ENCODE measurements at places on chromosomes 16 and 17.

DNA sequence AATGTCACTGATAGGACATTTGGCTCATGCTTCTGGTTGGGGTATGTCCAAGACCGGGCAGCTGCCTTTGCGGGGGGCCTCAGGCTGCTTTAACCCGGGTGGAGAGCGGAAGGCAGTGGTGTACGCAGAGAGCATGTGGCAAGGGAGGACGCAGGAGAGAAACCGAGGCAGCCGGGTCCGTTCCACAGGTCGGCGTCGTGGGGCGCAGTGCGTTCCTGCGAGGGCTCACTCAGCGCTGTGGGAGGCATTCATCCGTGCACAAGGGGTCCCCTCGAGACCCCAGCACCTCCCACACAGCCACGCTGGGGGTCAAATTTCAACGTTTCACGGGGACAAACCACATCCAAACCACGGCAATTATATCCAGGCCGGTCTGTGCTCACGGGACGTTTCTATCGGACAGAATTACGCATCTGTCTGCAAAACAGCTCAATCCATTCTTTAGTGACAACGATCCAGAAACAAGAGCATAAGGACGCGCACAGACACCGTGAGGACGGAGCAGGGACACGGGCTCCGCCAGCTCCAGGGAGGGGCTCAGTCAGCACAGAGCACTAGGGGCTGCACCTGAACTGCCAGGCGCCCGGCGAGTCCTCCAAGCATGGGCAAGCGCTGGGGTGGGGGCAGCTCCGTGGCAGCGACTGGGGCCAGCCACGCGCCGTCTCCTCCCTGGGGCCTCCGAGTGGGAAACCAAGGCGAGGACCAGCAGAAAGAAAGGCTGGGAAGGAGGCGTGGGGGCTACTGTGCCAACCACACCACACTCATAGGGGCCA is 108.4 kb upstream of the METRNL start:
- DNase-seq = no peak

DNA sequence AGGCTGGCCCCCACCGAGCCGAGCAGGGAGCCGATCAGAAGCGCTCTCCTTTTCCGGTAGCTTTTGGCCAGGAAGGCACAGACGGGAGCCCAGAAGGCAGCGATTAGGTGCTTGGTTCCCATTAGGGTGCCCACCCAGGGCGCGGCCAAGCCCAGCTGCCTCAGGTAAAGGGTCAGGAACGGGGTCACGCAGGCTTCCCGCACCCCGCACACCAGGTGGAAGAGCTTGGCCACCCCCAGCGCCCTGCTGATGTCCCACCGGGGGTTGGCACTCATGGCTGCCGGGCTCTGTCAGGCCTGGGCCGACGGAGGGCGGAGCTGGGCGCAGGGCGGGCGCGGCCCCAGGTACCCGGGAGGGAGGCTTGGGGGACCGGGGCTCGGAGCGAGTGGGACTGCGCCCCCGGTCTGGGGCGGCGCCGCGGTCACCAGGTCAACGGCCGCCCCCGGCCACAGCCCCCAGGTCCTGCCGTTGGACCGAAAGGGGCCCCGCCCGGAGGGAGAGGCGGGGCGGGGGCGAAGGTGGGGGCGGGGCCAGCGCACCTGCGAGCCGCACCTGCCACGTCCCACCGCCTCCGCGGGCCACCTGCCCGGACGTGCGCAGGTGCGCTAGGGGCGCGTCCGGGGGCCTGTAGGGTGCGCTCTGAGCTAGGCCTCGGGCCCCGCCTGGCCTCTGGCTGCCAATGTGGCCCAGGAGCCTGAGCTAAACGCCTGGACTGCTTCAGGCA is at the start of gene MFSD6L:
TSS of gene MFSD6L (minus strand) at position 520 of the 724 bp plus-strand sequence. CDS start at position 275, 245 bp downstream.
- DNase-seq = peak; percentile 4

- peak; percentile 35 for DNase-seq
Observed at GRCh38 chr17:58531661-58532554, 17.5 kb upstream of the MTMR4 start.

DNA sequence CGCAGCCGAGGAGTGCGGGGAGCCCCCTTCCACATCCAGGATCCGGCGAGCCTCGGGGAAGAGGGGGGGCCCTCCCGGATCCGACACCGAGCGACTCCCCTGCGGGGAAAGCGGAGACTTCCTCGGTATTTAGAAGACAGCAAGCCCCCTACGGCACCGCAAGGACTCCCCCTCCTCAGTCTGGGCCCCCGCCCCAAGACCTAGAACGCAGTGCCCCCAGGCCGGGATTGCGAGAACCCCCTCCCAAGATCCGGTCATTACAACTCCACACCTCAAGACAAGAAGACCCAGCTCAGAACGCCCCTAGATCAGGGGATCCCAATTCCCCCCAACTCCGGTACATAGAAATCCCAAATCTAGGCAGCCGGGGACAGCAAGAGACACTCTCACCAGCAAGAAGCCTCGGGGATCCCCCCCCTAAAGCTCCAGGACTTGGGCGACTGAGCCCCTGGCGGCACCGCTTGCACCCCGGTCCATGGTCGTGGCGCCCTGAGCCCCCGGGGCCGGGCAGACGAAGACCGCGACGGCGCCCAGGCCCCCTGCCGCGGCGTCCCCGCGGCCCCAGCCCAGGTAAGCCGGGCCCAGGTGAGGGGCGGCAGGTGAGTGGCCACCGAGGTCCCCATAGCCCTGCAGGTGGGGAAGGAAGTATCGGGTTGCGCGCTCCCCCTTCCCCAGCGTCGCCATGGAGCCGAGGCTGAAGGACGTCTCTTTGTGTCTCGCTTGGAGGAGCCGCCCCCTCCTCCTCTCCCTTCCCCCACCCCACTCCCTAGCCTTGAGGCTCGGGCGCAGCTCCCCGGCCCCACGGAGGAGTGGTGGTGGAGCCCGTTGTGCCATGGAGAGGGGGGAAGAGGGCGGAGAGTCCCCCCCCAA is 641 bp downstream of the SBK1 start:
- no peak for DNase-seq

GRCh38 chr17:27654136-27654535 is 23.1 kb downstream of the LGALS9 start:
- no peak for DNase-seq

DNA sequence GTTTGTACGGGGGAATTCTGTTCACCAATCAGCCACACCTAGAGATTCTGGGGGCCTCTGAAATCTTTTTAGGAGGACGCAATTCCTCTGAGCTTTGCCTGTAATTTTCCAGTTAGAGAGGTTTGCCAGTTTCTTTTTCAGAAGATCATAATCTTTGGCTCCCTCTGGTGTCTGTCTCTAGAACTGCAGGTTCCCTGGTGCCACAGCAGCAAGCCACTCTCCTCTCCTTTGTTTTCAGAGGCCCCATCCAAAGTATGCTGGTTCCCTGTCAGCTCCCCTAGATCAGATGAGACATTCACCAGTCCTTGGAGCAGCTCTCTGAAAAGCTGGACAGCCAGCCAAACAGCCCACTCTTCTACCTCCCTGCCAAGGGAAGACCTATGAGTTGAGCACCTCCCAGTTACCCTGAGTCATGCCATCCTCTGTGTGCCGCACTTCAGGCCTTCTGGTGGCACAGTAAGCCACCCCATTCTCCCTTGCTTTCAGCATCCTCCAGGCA is 36.1 kb downstream of the RNF112 start:
- DNase-seq = peak; percentile 64

GRCh38 chr17:8890671-8891070 is 23.2 kb upstream of the PIK3R6 start:
- DNase-seq = no peak

DNA sequence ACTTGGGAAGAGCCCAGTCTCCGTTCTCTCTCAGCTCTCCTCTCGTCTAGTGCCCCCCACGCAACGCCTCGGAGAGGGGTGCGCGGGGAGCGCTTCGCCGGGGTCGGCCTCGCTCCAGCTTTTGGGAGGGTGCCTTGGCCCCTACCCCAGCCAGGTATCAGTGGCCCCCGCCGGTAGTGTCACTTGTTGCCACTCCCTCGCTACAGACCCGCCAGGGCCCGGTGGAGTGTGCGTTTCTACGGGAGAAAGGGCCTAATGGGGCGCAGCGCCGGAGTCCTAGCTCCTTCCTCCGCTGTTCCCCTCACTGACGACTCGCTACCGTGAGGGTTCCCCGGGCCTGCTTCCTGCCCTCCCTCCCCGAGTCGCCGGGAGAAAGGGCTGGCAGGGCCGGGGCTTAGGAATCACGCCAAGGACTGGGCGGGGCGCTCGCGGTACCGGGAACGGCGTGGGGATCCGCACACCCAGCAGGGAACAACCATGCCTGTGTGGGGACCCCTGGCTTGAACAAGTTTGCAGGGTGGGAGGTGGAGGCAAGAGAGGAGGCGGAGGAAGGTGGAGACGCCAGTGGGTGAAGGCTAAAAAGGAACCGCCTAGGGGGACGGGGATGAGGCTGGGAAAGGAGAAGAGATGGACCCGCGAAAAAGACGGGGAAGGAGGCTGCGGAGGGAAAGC is 997 bp upstream of the CDH11 start:
- DNase-seq = no peak

- DNase-seq = peak; percentile 87
Observed at GRCh38 chr17:29760279-29761039, 137.7 kb upstream of the CORO6 start.

- peak; percentile 97 for DNase-seq
Observed at GRCh38 chr17:29148790-29149430, 31.3 kb downstream of the MYO18A start.
